IPS DF 19.7 (cell line): ENCODE measurements at places on chromosomes 7 and 10.

DNA sequence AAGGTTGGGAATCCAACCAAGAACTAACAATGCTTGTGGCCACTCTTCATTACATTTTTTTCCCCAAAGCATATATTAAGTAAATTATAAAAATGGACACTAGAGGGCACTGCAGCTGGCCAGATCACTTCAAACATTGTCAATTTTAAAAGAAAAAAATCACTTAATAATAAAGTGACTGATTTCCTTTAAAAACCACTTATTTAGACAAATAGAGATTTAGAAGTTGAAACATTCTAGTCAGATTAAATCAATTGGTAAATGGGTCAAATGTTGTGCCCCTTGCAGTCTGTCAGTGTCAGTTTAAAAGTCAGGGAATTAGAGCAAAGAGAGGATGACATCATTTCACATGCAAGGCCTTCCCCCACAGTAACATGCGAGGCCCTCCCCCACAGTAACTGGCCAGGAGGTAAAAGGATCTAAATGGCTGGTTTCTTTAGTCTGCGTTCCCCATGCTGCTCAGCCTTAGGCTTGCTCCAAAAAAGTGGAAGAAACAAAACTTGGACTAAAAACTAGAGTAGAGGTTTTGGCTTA lies 177.9 kb downstream of the SKAP2 start:
- DNase-seq, result no peak

- DNase-seq, result no peak
These were observed 75.0 kb downstream of the VPS50 start for GRCh38 chr7:93307131-93307660.

DNA sequence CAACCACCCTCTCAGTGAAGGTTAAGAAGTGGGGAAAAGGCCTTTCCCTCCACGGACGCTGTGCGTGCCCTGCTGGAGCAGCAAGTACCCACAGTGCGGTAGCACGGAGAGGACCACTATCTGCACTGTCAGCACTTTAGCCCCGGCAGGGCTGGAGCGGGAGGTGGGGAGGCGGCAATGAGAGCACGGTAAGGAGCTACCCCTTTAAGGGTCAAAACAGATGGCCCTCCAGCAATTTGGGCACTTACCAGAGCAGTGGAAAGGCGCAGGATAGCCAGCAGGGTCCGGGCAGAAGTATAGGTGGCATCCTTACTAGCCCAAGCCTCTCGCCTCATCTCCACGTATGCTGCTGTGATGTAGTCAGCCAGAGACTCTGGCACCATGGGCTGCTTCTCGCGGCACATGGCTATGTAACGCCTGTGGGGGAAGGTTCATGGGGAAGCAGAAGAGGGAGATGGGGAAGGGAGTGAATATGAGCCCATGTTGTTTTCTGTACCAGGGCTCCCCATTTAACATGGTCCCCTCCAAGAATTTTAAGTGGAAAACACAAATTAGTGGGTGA lies 5.2 kb downstream of the COPS6 start:
- no peak for DNase-seq

GRCh38 chr10:12479924-12480323 lies 130.6 kb downstream of the CAMK1D start:
- no peak for DNase-seq

DNA sequence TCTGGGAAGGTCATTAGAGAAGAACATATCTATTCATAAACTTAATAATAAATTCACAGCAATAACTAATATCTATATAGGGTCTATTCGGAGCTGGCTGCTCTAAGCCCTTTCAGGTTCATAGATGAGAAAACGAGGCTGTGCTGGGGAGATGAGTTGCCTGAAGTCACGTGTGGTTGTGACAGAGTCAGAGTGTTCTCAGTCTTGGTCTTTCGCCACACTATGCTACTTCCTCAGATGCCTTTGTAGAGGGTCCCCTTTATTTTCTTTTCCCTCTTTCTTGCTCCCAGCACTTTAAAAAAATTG lies 43.7 kb upstream of the FAM180A start:
- no peak for DNase-seq
